ENCODE measurements at places on chromosomes 5 and 9. TPM values are rescaled to one million over a fixed set of nuclear protein-coding genes. Genes with fewer than 3 reads are reported as not detected.

Gene IFNA2
- total RNA-seq: not detected

Gene EQTN
- not detected for total RNA-seq

Gene RNF44
- total RNA-seq: 12.6 TPM

Gene OR13J1
- not detected for total RNA-seq

Gene PITX1
- total RNA-seq: not detected

Gene RAPGEF6
- 12.5 TPM for total RNA-seq

Gene FOXD4L5
- not detected for total RNA-seq

Gene NOXA1
- total RNA-seq: 1.7 TPM

Gene WNT8A
- not detected for total RNA-seq

Gene ELAVL2
- 1.3 TPM for total RNA-seq

Gene ISL1
- not detected for total RNA-seq

Gene CEL
- total RNA-seq: 0.99 TPM

Gene PPP3R2
- not detected for total RNA-seq

Gene GRIA1
- total RNA-seq: not detected

Gene SPINK7
- total RNA-seq: not detected

Measured in glomerular endothelial cell (primary cell).